ENCODE measurements at places on chromosomes 5 and 9.

GRCh38 chr5:1885404-1885755 lies 2.7 kb upstream of the IRX4 start:
- no peak for DNase-seq

- DNase-seq = no peak
These were observed 652.3 kb downstream of the SLCO4C1 start for GRCh38 chr5:101643794-101644193.

DNA sequence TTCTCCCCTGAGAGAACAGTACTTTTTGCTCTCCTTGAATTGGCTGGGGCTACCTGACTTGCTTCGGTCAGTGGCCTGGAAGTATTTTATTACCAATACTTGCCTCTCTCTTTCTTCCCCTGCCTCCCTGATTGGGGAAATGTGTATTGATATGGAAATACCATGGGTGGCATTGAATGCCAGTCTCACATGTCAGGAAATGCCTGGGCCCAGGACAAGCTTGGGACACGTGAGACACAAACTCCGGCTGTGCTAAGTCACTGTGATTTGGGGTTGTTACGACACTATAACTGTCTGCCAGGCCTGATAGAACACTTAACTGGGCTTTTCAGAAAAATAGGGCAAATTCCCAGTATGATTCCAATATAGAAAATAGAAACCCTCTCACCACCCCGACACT lies 238.3 kb downstream of the GADD45G start:
- DNase-seq = no peak

GRCh38 chr5:110371725-110372041 lies 354.8 kb downstream of the TMEM232 start:
- no peak for DNase-seq

- no peak for DNase-seq
These were observed 473.5 kb upstream of the DAP start for GRCh38 chr5:11234501-11234911.

DNA sequence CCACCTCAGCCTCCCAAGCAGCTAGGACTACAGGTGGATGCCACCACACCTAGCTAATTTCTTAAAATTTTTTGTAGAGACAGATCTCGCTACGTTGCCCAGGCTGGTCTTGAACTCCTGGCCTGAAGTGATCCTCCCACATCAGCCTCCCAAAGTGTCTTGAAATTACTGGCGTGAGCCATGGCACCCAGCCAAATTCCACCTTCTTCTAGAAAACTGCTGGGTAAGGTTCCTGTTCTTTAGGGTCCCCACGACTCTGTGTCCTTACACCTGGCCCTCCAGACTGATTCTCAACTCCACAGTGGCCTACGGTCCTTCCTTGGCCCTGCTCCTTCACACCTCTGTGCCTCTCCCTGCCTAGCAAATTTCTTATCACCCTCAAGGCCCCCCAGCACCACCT lies 1.9 kb downstream of the MAPK9 start:
- no peak for DNase-seq

DNA sequence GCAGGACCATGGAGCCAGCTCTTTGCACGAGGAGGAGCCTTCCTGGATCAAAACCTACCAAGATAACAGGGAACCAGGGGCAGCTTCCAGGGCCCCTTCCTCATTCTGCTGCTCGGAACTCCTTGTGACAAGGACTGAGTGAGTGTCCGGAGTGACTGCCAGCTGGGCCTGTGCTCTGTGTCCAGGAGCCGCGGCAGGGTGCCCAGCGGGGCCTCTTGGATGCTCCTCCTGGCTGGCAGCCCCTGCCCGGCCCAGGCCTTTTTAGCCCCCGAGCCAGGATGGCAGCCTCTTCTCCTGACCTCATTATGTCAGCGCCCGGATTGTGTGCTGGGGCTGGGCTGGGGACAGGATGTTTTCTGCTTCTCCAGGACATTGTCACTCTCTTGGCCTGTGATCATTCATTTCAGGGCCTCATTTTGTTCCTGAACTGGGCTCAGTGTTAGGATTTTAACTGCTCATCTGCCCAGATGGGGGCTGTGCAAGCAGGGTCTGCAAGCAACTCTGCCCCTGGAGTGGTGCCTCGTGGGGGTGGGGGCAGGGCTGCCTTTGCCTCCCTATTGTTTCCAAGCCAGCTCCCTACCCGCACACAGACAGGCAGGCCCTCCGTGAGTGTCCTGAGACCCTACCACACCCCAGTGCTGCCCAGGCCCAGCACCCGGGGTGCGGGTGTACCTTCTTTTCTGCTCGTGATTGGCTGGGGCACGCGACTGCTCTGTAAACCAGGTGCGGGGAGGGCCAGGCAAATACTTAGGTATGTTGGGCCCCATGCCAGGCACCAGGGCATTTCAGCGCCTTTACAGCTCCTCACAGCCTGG lies 161.6 kb downstream of the COL23A1 start:
- peak; percentile 56 for DNase-seq

- no peak for DNase-seq
These were observed 211.2 kb downstream of the NXNL2 start for GRCh38 chr9:88746029-88746742.

- DNase-seq = no peak
These were observed 60.1 kb downstream of the RGS3 start for GRCh38 chr9:113523421-113524141.

GRCh38 chr9:112487008-112487798 lies 576 bp downstream of the KIAA1958 start:
- peak; percentile 83 for DNase-seq

GRCh38 chr5:141778683-141779082 lies 96.7 kb upstream of the ARAP3 start:
- DNase-seq = no peak

DNA sequence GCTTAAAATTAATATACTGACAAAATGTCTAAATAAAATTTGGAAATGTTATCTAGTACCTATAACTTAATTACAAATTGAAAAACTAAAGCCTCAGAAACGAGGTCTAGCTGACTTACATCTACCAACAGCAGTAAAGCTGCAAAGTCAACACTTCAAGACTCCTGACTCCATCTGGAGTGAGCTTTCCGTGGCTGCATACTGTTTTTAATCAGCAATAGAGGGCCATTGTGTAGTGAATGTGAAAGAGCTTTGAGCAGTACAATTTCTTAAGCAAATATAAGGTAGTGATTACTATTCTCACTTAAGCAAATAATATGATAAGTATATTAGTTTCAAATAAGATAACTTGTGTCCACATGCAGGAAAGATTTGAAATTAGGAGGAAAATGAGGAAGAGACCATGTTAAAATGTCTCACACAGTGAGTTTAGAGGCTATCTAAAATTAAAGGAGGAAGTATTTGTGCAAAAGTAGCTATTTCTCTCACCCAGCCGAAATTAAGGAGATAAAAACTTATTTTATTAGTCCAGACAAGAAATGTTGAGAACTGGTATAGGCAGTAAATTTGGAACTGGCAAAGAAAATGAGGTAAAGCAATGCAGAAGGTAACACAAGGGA lies 6.4 kb downstream of the SPINK6 start:
- no peak for DNase-seq

DNA sequence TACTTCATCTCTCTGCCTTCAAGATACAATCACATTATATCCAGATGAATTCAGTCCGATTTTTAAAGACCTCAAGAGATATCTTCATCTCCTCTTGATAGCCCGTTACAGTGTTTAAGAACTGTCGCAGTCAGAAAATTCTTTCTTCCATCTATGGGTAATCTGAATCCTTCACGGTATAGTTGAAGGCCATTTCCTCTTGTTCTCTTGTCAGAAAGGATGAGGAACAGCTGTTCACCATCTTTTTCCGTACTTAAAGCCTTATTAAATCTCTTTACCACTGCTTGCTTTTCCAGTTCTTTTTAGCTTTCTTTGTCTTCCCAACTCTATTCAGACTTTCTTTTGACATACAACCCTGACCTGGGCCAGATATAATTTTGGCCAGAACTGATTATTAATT lies 121.8 kb downstream of the XRCC4 start:
- no peak for DNase-seq

DNA sequence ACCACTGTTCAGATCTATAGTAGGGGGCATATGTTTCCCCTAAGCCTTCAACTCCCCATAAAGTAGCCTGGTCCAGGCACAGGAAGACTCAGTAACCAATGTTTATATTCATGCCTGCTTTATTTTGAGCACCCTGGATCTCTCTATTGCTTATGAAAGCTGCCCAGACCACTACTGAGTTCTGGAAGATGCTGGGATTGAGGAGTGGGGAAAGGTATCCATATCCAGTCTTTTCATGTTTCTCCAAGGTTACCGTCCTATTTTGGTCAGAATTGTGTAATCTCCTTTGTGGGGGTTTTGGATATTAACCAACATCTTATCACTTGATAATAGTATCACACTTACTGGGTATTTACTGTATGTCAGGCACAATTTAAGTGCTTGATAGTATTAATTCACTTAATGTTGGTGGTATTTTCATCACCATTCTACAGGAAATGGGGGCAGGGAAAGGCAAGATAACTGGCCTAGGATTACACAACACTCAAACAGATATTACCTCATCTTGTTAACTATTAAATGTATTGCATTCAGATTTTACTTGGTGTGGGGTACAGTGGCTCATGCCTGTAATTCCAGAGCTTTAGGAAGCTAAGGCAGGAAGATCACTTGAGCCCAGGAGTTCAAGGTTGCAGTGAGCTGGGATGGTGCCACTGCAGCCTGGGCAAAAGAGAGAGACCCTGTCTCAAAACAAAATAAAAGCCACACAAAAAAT lies 36.3 kb downstream of the RUSC2 start:
- no peak for DNase-seq

DNA sequence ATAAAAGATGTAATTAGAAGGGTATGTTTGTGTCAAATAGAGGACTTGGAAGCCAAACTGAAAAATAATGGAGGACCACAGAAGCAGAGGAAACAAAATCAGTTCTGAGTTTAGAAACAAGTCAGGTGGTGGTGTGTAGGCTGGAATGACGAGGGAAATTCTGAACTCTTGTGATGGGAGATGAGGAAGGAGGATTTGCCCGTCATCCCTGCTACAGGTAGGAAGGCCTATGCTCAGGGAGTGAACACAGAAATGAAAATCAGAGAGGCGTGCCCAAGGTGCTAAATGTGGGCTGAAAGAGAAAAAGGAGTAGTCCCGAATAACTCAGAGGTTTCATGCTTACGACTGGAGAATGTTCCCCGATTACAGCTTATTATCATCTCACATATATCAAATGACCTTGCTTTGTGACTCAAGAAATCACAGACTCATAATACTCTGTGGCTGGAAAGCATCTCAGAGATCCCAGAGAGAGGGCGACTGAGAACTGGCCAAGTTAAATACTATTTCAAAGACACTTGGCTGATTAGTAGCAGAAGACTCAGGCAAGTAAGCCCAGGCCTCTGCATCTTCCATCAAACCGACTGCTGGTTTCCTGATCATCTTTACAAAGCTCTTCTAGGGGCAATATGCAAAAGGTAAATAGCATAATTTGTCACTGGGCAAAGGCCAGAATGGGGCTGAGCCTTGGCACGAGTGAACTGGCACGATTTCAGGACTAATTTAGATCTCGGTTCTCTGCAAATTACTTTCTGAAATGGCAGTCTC lies 126.0 kb downstream of the SUSD1 start:
- no peak for DNase-seq

DNA sequence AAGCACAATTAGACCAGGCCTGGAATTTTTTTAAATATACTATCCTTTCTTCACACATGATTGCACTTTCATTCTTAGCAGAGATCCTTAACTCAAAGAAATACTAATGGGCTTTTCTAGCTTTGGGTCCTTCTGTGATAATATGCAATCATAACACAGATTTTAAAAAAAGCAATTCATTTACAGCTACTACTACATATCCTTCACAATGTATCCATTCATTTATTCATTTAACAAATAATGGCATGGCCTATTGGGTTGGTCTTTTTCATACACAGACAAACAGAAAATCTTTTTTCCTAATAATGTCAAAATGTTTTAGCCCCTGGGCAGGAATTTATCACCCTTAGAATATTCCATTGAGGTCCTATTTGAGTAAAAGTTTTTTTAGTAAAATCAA lies 47.0 kb downstream of the SAXO1 start:
- no peak for DNase-seq

GRCh38 chr5:134958755-134959154 lies 9.0 kb upstream of the CATSPER3 start:
- DNase-seq = no peak

DNA sequence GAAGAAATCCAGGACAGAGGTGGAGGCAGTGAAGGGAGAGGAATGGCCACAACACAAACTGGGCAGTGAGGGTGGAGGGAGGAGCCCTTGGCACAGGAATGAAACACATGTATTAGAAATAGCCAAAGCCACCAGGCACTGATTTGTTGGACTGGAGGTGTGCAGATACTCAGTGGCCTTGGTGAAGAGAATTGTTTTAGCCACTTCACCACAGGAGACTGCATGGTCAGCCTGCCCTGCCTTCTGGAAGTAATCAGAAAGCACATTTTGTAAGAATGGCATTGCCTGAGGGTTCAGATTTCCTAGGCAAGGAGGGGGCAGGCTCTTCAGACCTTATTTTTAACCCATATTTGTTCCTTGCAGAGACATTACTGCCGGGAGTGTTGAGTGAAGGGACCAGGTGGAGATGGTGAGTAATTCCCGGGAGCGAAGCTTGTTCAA lies 2.2 kb downstream of the SGCD start:
- DNase-seq = no peak
